ENCODE measurements at places on chromosomes 16 and 17.

- DNase-seq: no peak
Observed at GRCh38 chr16:88882358-88883030, 16.0 kb upstream of the PABPN1L start.

- DNase-seq: no peak
Observed at GRCh38 chr16:167122-167690, 1.4 kb downstream of the HBM start.

DNA sequence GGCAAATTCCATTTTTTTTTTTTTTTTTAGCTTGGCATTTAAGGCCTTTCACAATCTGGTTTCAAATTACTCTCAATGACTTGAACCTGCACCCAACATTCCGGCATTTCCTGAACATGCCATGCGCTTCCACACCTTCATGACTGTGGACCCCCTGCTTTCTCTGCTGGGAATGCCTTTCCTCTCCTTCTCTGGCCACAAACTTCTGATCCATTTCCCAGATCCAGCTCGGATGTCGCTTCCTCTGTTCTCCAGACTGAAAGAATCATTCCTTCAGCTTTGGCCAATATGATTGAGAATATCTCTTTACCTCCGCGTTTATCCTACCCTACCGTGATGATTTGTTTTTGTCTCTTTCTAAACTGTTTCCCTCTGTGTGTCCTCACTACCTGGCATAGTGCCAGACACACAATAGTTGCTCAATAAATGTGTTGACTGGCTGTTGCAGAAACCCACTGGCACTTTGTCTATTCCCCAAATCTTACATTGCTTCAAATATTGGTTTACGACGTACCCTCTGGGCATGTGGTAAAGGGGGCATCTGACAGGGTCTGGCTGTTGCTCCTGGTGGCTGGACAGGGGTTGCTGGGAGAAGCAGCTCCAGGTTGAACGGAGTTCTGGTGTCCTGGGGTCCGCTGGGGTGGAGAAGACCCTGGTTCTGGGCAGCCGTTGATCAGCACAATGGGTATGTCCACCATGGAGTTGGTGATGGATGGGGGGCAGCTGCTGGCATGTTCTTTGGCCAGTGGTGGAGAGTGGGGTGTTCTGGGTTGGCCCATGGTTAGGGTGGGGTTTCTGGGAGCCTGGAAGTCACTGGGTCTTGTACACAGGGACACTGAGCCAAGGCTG, 14.7 kb downstream of the TNS4 start:
- no peak for DNase-seq

- no peak for DNase-seq
Observed at GRCh38 chr17:31313982-31314781, at the start of gene EVI2B. Gene EVI2B, minus strand, starts transcription at chr17:31314054. Its CDS starts 8,445 bp downstream, at chr17:31305609.

DNA sequence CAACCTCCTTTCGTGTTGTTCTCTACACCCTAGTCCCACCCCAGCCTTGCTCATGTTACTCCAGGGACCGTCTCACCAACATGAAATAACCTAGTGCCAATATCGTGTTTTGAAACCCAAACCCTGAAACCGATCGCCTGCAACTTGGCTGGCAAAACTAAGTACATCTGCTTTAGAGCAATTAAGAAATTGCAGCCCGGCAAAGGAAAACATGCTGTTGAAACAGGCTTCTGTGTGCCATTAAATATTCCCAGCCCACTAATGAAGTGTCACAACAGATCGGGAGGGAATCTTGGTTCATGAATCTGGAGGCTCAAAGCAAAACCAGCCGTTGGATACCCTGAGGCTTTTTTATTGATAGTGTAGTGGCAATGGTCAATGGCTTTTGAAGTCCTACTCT, 48.3 kb upstream of the GPR139 start:
- no peak for DNase-seq

- DNase-seq: no peak
Observed at GRCh38 chr16:31361201-31362110, 6.5 kb downstream of the ITGAX start.

DNA sequence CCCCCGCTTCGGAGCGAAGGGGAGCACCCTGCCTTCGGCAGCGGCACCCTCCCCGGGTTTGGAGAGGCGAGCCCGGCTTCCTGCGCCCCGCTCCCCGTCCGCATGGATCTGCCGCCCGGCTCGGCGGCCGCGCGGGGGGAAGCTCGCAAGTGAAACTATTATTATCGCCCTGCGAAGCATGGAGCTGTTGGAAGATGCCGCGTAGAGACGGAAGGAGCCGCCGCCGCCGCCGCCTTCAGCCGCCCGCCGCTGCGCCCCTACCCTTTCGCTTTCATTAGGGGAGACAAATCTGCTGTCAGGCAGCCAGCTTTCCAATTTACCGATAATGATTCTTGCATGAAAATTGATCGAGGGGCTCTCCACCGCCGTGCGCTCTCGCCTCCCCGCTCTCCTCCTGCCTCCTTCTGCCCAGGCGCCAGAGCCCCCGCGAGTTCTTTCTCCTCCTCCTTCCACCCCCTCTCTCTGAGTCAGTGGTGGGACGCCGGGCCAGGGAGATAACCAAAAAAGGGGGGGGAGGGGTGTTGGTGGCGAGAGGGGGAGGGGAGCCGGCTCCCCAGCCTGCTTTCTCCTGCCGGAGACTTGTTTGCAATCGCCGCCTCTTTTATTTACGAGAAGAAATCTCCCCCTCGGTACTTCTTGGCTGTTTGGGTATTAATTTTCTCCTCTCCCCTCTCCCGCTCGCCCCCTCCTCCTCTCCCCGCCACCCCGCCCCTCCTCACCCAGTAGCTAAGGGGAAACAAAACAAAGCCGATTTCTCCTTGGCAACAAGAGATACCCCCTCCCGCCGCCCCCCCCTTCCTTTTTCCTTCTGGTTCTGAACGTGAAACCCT, 58.0 kb upstream of the GSE1 start:
- peak; percentile 73 for DNase-seq

DNA sequence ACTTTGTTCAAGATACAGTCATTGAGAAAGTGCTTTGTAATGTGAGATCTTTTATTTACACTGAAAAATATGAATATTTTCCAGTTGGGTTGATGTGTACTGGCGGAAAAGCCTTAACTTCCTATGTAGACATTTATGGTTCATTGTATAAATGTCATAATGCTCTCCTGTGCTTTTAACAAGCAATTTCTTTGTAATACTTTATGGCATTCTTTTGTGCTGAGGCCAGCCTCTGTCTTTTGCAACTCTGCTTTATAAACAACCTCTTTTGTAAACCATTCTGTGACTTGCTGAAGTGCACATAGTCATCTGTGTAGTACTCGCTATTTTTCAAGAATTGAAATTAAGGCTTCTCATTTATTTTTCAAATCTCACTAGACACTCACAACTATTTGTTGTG, 291.2 kb downstream of the CDH11 start:
- no peak for DNase-seq

GRCh38 chr17:31587462-31587861, 196.0 kb downstream of the RAB11FIP4 start:
- no peak for DNase-seq

DNA sequence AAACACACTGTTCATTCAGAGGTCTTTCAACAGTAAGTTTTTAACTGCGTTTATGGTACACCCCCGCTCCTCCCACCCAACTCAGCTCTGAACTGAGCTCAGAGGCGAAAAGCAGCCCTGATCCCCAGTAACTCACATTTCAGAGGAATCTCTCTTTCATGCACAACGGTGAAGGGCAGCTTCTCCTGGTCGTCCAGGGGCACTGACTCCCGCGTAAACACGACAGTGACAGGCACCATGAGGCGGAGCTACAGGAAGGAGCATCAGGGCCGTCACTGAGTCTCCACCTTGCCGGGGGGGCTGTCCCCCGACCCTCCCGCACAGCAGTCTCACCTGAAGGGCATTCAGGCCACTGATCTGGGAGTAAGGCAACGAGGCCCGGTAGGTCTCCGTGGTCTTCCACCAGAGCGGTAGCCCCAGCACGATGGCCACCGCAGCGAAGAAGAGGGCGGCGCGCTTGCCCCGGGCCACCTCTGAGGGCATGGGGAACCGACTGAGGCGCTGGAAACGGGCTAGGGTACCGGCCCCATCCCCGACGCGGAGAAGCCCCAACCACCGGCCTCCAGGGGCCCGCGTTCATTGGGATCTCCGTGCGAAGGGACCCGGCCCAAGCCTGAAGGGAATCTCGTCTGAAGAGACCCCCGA, 486 bp downstream of the PIGS start:
- DNase-seq: no peak

DNA sequence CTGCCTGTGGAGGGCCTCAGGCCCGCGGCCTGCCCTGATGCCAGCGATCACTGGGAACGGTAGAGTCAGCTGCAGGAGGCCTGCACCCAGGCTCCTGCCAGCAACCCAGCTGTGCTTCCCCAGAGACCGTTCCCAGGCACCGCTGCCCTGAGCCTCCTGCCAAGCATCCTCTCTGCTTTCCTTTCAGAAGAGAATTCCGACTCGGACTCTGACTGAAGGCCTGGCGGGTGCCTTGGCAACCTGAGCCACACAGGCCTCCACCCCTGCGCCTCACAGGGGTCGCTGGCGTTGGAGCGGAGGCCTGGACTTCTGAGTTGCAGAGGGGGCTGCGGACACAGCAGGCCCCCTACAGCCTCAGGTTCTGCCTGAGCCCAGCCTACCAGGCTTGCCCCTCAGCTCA, 7.9 kb downstream of the CMTM3 start:
- DNase-seq: no peak

- DNase-seq: no peak
Observed at GRCh38 chr17:16150251-16150856, 65.0 kb downstream of the NCOR1 start.

DNA sequence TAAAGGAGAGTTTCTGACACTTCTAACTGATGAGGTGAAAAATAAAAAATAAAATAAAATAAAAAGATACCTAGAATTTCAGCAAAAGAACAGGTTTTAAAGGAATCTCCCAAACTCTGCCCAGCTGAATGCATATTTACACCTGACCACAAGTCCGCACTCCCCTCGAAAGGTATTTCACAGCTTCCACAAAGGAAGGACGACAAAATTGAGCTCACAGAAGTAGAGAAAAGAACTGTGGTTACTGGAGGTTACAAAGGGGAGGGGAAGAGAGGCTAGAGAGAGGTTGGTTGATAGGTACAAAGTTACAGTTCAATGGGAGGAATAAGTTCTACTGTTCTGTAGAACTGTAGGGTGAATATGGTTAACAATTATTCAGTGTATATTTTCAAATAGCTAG, 5.0 kb downstream of the LITAF start:
- no peak for DNase-seq

GRCh38 chr17:64635647-64636305, 26.3 kb downstream of the SMURF2 start:
- DNase-seq: no peak

GRCh38 chr17:2700491-2701141, 10.9 kb downstream of the CLUH start:
- DNase-seq: peak; percentile 8

DNA sequence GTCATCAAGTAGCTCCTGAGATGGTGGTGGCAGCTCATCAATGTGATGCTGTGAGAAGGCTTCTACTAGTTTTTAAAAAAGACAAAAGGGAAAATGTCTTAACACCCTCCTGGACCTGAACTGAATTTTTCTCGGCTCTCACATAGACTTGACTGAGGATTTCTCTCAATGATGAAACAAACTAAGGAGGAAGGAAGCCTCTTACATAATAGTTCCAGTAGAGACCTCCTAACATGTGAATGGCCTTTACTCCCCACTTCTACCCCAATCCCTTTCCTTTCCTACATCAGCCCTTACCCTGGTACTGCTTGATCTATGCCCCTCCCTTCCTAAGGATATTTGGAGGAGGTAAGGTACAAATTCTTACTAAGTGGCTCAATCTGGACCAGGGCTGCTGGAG, 54.8 kb upstream of the MTMR4 start:
- DNase-seq: no peak

DNA sequence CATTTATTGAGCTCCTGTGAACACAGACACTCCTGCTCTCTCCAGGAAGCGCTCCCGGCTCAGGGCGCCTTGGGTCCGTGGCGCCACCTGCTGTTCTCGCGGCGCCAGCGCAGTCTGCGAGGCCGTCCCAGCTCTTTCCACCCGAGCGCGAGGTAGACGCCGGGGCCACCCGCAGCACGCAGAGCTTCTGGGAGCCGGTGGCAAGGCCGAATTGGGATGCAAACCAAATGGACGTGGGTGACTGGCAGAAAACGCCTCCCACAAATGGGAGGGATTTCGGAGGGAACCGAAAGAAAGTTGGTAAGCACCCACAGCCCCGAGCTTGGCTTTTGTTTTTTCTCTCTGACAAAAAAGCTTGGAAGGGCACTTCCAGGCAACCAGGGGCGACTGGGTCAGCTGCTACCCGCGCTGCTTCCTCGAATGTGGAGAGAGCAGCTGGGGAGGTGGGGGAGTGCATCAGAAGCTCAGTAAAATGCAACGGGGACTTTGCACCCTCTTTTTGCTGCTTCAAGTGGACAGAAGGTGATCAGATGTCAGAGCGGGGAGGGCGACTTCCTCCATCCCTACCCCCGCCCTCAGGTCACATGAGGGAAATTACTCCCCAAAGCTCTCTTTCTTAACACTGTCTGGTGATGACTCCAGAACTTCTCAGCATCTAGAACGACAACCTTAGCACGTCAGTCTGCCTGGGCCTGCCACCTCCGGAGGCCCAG, 13.5 kb upstream of the N4BP1 start:
- peak; percentile 87 for DNase-seq

DNA sequence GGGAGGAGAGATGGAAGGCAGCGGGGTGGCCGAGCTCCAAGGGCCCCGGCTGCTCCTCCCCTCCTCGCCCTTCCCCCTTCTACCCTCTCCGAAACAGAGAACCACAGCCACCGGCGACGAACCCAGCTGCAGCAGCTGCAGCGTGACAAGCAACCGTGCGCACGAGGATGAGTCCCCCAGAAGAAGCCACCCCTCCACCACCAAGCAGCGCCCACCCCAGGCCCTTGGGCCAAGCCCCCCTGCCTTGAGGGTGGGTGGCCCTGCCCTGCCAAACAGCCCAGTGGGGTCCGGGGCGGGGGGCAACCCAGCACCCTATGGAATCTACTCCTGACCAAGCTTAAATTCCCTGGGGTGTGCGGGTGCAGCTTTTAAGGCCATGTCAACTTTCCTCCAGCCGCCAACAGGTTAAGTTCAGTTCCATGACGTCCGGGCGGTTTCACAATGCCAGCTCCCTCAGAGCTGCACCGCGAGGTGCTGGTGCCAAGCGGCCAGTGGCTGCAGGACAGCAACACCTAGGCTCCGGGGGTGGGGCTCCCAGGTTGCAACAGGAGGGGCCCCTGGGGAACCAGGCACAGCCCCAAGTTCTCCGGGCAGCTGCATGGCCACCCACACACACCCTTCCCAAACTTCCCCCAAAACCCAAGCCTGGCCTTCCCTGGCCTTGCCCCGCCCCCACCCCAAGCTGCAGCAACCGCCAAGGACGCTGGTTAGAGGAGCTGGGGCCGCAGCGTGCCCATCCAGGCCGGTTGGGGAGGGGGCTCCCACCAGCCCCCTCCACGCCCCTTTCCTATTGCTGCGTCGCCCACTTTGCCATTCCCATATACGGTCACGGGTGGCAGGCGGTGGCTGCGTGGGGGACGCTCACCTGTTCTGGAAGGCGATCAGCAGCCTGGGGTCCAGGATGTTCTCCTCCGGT, 2.0 kb downstream of the CBX4 start:
- DNase-seq: peak; percentile 79

GRCh38 chr17:66533572-66533971, 231.2 kb downstream of the PRKCA start:
- DNase-seq: peak; percentile 39

Data from femur (tissue), 1 donor.